ENCODE measurements at places on chromosomes 12 and 14. TPM values are rescaled to one million over a fixed set of nuclear protein-coding genes. Genes with fewer than 3 reads are reported as not detected.

DNA sequence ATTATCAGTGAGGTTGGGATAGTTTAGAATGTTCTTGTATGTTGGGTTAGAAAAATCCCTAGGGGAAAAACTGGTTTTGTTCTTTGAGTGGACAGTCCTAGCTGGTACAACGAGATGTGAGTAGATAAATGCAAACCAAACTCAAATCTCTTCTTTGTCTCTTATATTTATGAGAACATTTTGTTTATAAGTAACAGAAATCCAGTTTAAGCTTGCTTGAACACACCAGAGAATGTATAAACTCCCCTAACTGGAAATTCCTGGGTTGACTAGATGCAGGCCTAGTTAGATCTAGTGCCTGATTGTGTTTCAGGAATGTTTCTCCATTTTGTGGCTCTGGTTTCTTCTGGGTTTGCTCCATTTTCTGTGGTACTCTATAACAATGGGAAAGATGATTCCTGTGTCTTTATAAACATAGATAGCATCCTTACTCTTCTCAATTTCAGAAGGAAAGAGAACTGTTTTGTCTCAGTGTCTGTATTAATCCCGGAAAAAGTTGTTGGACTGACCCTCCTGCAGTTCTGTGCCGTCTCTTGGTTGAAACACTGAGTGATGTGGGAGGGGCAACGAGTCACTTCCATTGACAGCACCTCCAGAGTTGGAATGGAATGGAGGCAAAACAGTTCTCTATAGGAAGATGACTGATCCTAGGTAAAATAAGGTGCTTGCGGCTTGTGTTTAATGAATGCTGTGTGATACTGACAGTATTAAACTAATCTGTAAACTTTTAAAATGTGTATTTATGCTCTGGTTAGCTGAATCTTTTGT is 244.8 kb downstream of the TMTC2 start:
- no peaks in the 10 kb centered on the region for H3K36me3 ChIP-seq
- no peak overlapping the region for H3K27ac ChIP-seq
- no peaks in the 10 kb centered on the region for H3K4me1 ChIP-seq
- no peak for DNase-seq
- H3K27me3 ChIP-seq, result no peaks in the 10 kb centered on the region

- DNase-seq, result no peak
- H3K4me1 ChIP-seq, result no peaks in the 10 kb centered on the region
- H3K27ac ChIP-seq, result no peak overlapping the region
- no peaks in the 10 kb centered on the region for H3K36me3 ChIP-seq
These were observed 115.6 kb downstream of the CCER1 start for GRCh38 chr12:90839346-90839745.

GRCh38 chr14:65242732-65243134 is 140.4 kb upstream of the MAX start:
- no peak for DNase-seq
- no peaks in the 10 kb centered on the region for H3K36me3 ChIP-seq
- H3K27me3 ChIP-seq, result no peaks in the 10 kb centered on the region
- H3K4me3 ChIP-seq, result no peak overlapping the region
- H3K27ac ChIP-seq, result no peak overlapping the region
- H3K4me1 ChIP-seq, result no peaks in the 10 kb centered on the region

GRCh38 chr12:123973552-123974341 is 732 bp downstream of the ZNF664 start:
- H3K4me1 ChIP-seq, result peaks cover 5% of the 10 kb centered on the region
- H3K27ac ChIP-seq, result peak overlapping the region; percentile 67
- peak overlapping the region; percentile 66 for H3K4me3 ChIP-seq

DNA sequence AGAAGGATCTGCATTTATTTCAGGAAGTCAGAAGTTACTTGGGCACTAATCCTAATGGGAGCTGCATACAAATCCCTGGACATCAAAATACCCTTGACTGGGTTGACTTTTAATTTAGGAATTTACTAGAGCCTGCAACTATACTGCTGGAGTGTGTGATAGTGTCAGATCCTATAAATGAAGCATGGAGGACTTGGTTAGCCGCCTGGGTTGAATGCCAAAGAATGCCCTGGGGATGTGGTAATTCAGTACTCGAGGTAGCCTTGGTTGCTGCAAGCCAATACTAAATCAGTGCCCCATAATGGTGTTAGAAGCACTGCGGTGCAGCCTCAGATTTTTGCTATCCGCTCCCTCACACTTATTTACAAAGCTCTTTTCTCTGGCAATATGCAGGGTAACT is 184.9 kb downstream of the CAPZA3 start:
- H3K4me3 ChIP-seq, result no peak overlapping the region
- DNase-seq, result no peak
- H3K36me3 ChIP-seq, result no peaks in the 10 kb centered on the region
- no peaks in the 10 kb centered on the region for H3K4me1 ChIP-seq
- no peaks in the 10 kb centered on the region for H3K27me3 ChIP-seq

- no peaks in the 10 kb centered on the region for H3K4me1 ChIP-seq
- no peaks in the 10 kb centered on the region for H3K36me3 ChIP-seq
- H3K4me3 ChIP-seq, result no peak overlapping the region
- H3K27ac ChIP-seq, result no peak overlapping the region
- DNase-seq, result no peak
- no peaks in the 10 kb centered on the region for H3K27me3 ChIP-seq
These were observed 149.3 kb upstream of the BMP4 start for GRCh38 chr14:54105898-54106297.

GRCh38 chr14:84453307-84453950 is 1076.5 kb upstream of the FLRT2 start:
- H3K27me3 ChIP-seq, result no peaks in the 10 kb centered on the region
- no peaks in the 10 kb centered on the region for H3K4me1 ChIP-seq
- DNase-seq, result no peak
- H3K4me3 ChIP-seq, result no peak overlapping the region
- H3K36me3 ChIP-seq, result no peaks in the 10 kb centered on the region
- H3K27ac ChIP-seq, result no peak overlapping the region

GRCh38 chr12:3084742-3085141 is 7.6 kb downstream of the TSPAN9 start:
- H3K27ac ChIP-seq, result peak overlapping the region; percentile 80
- no peaks in the 10 kb centered on the region for H3K36me3 ChIP-seq
- H3K4me3 ChIP-seq, result peak overlapping the region; percentile 30
- H3K27me3 ChIP-seq, result no peaks in the 10 kb centered on the region
- DNase-seq, result peak; percentile 68

DNA sequence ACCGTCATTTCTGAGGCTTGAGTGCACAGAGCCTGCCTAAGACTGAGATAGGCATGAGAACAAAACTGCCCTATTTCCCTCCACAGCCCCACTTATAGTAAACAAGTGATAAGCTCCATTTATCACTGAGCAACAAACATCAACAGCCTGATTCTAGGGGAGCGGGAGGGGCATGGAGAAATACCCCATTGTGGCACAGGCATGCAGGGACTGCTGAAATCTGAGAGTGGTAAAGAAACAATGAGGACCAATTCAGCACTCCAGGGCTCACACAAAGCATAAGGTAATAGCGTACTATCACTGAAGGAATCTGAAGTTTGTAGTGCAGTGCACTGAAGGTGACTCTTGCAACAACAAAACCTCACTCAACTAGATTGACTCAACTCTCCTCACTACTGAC is 186.7 kb downstream of the ANO2 start:
- H3K4me3 ChIP-seq, result no peak overlapping the region
- H3K27me3 ChIP-seq, result no peaks in the 10 kb centered on the region
- H3K36me3 ChIP-seq, result no peaks in the 10 kb centered on the region
- DNase-seq, result no peak

Gene POC1B
- total RNA-seq, result 16.7 TPM
